ENCODE measurements at places on chromosomes 7 and 10. TPM values are rescaled to one million over a fixed set of nuclear protein-coding genes. Genes with fewer than 3 reads are reported as not detected.
A peak's percentile ranks its signal among the peaks of the same experiment; 100 is the strongest.

DNA sequence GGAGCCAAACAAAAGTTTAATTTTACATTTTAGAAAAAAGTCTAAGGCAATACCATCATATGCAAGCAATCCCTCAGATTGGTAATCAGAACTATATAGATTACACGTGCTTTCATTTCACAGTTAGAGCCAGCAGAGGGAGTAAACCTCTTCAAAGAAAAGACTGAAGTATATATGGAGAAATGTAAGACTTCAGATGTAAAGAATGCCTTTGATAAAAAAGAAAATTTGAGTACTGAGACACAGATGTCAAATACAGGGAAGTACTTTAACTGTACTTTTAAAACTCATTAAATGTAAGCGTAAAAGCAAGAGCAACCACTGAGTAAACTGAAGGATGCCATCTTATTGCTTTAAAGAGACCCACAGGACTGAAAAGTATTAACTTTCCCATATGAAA, 101.4 kb upstream of the FAM133B start:
- no peak overlapping the region for H3K4me3 ChIP-seq
- peak; percentile 38 for DNase-seq
- no peaks in the 10 kb centered on the region for H3K36me3 ChIP-seq

DNA sequence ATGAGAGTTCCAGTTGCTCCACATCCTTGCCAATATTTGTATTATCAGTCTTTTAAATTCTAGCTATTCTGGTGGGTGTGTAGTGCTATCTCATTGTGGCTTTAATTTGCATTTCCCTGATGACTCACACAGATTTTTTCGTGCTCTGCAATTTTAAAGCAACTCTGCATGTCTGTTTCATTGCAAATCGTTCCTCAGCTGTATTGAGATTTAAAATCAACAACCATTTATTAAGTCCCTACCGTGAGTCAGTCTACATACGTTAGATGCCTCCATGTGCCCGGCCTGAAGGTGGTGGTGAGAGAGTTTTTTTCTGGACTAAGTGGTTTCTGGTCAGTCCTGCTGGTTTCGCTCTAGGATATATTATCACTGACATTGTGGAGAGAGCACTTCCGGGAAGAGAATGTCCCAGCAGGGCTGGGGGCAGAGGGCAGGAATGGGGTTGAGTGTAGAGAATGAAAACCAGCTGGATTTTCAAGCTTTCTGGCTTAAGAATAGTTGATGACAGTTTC, 8.4 kb upstream of the HYCC1 start:
- H3K27ac ChIP-seq, result peak overlapping the region; percentile 8
- no peak for DNase-seq
- peak overlapping the region; percentile 54 for H3K4me3 ChIP-seq

The PLEKHS1 gene
- polyA plus RNA-seq, result not detected

GRCh38 chr7:64131696-64132095, 75.3 kb upstream of the ZNF735 start:
- H3K4me3 ChIP-seq, result no peak overlapping the region
- H3K27ac ChIP-seq, result no peak overlapping the region
- no peaks in the 10 kb centered on the region for H3K27me3 ChIP-seq
- no peak for DNase-seq
- H3K4me1 ChIP-seq, result no peaks in the 10 kb centered on the region

DNA sequence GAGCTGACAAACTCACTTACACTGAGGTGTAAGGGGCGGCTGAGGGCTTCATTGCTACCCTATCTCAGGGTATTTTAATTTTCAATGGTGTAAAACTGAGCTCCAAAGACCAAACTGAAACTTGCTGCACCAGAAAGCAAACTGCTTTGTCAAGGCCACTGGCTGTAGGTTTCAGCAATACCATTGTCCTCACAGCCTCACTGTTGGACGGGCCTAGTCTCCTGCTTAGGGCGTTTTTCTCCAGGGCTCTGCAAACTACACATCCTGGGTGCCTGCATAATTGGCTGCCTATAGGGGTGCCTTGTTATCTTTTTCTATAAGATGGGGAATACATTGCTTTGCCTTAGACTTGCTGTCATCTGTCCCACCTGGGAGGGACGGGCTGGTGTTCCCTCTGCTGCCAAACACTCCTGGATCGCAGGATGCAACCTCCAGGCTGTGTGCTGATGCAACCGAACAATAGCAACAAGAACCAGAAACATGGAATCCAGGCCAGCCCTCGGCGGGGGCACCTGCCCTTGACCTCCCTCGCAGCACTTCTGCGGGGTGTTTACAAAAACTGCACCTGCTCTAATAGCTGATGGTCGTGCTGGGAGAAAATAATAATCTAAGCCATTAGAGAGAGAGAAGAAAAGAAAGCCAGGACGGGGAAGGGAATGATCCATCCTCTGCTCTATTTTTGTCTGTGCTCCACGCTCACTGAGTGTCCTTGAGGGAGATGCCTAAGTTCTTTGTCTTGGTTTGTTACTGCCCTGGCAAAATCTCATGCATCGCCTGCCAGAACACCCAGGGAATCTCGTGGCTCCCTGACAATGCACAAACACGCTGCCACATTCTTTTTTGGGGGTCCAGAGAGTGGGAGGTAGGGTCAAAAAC, 104.5 kb downstream of the GALNT17 start:
- no peaks in the 10 kb centered on the region for H3K27me3 ChIP-seq
- H3K4me1 ChIP-seq, result no peaks in the 10 kb centered on the region
- no peak for DNase-seq
- H3K27ac ChIP-seq, result no peak overlapping the region
- no peak overlapping the region for H3K4me3 ChIP-seq
